Calu3 (cell line): ENCODE measurements at places on chromosomes 6 and 20.

- DNase-seq: no peak
Observed at GRCh38 chr6:87922947-87923330, 124.7 kb upstream of the SPACA1 start.

DNA sequence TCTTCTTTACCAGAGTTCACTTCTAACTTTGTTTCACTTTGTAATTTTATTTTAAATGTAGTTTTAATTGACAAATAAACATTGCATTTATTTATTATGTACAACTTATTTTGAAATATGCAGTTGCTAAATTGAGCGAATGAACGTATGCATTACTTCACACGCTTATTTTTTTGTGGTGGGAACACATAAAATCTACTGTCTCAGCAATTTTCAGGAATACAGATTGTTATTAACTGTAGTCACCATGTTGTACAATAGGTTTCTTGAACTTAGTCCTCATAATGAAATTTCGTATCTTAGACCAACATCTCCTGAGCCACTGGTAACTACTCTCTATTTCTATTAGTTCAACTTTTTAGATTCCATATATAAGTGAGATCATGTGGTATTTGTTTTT lies 46.9 kb downstream of the NKAIN2 start:
- no peak for DNase-seq

DNA sequence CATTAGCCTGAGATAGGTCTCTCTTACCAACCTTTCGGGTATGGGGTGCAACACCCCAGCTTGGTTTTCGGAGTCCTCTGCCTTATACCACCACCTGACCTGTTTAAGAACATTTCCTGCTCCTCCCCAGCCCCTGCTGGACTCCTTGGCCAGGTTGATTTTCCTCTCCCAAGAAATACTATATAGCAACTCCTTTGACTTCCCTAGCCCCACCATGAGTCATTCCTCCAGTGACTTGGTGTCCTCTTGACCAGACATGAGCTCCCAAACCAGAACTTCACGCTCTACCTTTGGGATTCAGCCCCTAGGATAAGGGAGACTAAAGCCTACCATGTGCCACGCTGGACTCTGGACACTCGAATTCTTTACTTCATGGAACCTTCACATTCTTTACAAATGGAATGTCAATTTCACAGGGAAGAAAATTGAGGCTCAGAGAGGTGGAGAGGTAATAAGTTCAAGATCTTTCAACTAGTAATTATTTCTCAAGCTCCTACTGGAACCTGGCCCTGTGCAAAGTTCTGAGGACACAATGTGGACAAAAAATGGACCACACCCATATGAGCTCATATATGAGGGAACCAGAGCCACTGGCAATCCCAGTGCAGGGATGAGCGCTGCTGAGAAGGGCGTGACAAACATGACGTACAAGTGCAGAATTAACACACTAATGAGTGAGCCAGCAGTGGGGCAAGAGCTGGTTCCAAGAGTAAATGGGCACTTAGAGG lies 48.2 kb downstream of the SIRPA start:
- DNase-seq: no peak

DNA sequence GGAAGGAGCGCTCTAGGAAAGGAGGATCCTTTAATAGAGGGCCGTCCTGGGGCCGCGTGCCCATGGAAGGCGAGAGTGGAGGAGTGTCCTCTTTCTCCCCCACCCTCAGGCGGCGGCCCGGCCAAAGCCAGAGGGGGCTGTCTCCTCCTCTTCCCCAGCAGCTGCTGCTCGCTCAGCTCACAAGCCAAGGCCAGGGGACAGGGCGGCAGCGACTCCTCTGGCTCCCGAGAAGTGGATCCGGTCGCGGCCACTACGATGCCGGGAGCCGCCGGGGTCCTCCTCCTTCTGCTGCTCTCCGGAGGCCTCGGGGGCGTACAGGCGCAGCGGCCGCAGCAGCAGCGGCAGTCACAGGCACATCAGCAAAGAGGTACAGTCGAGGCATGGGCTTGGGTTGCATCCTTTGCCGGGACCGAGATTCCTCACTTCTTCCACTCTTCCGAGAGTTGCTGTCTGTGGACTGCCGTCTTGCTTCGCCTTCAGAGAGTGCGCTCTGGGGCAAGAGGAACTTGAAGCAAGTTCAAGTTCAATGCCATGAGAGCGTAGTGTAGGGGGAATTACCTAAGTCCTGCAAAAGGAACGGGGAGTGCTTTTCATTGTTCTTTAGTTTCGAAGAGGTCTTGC lies at the start of gene LAMA2:
LAMA2 (plus strand) TSS at position 148 of the 621 bp plus-strand sequence; CDS start at position 256, 108 bp downstream.
- DNase-seq: no peak

DNA sequence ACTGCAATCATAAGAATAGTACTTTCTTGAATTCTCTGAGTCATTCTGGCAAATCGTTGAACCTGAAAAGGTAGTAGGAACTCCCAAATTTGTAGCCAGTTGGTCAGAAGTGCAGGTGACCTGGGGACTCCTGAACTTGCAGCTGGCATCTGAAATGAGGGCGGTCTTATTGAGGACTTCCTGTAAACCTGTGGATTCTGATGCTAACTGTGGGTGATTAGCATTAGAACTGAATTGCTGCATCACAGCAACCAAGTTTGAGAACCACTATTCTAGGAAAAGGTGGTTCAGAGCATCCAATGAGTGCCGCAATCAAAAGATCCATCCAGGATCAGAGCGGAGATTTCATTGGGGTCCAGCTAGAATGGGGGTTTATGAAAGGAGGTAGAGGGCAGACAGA lies 50.2 kb upstream of the UTRN start:
- DNase-seq: no peak
